Activated T-cell treated with anti-CD3 and anti-CD28 coated beads, Interleukin-2, amount 50 U/mL, for 24 hours (primary cell): ENCODE measurements at places on chromosomes 7 and 10.

DNA sequence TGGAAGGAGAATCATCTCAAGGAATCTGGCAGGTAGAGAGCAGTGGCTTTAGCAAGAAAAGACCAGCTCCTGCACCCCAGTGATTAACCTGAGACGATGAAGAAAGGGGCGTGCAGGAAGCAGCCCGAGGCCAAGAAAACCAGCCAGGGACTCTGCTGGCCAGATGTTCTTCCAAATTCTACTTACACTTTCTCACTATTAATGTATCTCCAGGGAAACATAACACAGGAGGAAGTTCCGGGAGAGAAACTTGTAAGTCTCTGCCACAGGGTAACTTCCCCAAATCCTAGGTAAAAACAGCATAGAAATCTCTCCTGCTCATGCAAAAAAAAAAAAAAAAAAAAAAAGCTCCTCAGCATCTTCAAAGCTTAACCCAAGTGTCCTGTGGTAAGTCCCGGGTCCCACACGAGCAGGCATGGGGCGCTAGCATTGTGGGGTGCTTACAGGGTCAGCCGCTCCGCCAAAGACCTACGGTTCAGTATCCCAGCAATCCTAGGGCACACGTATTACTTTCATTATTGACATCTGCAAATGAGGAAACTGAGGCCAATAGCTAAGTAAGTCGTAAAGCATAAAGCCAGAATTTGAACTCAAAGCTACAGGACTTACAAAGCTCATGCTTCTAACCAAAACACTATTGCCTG lies 97.2 kb upstream of the GNA12 start:
- DNase-seq: no peak

DNA sequence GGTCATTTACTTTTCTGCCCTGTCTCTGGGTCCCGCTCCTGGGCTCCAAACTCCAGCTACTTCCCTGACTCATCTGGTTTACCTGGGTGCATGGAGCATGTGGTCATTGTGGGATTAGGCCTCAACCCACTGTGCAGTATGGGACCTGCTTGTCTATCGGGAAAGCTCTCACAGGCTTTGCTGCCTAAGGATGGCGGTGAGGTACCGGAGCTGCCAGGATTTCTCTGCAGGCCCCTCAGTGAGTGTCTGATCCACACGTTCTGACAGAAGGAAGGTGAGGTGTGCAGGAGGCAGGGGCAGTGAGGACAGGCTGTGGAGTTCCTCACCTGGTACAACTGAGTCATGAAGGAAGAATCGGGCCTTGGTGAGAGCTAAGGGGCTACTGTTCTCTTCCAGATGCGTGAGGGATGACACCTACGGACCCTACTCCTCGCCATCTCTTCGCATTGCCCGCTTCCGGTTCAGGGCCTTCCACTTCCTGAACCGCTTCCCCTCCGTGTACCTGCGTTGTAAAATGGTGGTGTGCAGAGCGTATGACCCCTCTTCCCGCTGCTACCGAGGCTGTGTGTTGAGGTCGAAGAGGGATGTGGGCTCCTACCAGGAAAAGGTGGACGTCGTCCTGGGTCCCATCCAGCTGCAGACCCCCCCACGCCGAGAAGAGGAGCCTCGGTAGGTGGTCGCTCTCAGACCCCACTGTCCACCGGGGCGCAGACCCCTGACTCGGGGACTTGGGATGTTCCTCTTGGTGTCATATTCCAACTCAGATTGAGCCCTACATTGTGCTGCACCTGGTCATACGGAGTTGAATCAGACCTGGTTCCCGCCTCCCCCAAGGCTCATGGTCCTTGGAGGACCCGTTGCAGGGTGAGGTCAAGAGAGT lies 56.7 kb downstream of the C10orf120 start:
- no peak for DNase-seq

DNA sequence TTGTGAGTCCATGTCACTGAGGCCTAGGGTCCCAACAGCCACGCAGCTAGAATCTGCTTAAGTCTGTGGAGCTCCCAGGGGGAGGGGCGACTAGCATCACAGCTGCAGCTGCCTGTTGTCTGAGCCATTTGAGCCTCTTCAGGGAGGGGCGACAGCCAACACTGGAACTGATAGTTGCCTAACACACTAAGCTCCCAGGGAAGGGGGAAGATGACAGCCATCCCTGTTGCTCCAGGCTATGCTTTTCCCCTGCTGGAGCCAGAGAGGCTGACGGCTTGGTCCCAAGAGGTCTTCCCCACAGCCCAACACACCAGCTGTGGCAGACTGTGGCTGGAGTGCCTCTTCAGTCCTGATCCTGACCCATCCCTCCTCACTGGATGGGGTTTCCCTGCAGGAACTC lies 817.5 kb downstream of the NXPH1 start:
- no peak for DNase-seq

- no peak for DNase-seq
These were observed 73.0 kb downstream of the CTBP2 start for GRCh38 chr10:125087191-125087896.

- DNase-seq: no peak
These were observed 620 bp downstream of the BET1 start for GRCh38 chr7:94003446-94004023.

DNA sequence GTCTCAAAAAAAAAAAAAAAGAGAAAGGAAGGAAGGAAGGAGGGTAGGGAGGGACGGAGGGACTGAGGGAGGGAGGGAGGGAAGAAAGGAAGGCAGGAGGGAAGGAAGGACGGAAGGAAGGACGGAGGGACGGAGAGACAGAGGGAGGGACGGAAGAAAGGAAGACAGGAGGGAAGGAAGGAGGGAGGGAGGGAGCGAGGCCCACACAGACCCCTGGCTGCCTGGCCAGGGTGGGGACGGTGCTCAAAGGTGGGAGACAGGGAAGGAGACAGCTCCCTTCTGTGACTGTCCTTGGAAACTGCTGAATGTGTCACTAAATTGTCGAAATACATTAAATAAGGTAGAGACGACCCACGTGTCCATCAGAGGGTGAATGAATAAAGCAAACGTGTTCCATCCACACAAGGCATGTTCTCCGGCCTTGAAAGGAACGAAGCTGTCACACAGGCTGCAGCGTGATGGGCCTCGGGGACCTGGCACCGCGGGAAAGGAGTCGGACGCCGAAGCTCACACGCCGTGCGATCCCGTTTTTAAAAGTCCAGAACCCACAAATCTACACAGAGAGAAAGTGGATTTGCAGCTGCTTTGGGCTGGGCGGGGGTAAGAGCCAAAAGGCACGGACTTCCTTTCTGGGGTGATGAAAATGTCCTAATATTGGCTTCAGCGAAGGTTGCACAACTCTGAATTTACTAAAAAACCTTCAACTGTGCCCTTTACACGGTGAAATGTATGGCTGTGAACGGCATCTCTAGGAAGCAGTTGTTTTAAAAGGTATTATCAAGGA lies 23.3 kb downstream of the ADAP1 start:
- DNase-seq: peak; percentile 22

- DNase-seq: peak; percentile 72
These were observed 16.2 kb downstream of the HSPB1 start for GRCh38 chr7:76318488-76319353.

GRCh38 chr10:13563481-13564445 lies 23.0 kb upstream of the PRPF18 start:
- DNase-seq: no peak

DNA sequence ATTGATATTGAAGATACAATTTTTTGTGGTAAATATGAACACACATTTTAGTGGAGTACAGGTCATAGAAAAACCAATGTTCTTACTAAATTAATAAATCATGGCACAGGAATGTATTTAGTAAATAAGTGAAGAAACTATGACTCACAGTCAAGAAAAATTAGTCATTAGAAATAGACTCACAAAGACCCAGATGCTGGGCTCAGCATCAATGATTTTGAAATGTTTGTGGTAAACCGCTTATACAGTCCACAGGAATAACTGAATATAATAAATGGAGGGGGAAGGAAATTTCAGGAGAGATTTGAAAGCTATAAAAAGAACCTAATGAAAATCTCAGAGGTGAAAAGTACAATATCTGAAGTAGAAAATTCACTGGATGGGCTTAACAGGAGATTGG lies 138.3 kb upstream of the ADCY1 start:
- DNase-seq: no peak

DNA sequence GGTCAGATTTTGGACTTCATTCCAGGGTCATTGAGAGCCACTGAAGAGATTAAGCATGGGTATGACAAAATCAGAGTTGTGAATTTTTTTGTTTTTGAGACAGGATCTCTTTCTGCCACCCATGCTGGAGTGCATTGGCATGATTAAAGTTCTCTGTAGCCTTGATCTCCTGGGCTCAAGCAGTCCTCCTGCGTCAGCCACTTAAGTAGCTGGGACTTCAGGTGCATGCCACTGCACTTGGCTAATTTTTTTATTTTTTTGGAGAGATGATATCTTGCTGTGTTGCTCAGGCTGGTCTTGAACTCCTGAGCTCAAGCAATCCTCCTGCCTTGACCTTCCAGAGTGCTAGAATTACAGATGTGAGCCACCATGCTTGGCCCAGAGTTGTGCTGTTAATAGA lies 52.5 kb upstream of the GLCCI1 start:
- DNase-seq: no peak

- no peak for DNase-seq
These were observed 43.0 kb upstream of the RPA3 start for GRCh38 chr7:7761340-7761973.

DNA sequence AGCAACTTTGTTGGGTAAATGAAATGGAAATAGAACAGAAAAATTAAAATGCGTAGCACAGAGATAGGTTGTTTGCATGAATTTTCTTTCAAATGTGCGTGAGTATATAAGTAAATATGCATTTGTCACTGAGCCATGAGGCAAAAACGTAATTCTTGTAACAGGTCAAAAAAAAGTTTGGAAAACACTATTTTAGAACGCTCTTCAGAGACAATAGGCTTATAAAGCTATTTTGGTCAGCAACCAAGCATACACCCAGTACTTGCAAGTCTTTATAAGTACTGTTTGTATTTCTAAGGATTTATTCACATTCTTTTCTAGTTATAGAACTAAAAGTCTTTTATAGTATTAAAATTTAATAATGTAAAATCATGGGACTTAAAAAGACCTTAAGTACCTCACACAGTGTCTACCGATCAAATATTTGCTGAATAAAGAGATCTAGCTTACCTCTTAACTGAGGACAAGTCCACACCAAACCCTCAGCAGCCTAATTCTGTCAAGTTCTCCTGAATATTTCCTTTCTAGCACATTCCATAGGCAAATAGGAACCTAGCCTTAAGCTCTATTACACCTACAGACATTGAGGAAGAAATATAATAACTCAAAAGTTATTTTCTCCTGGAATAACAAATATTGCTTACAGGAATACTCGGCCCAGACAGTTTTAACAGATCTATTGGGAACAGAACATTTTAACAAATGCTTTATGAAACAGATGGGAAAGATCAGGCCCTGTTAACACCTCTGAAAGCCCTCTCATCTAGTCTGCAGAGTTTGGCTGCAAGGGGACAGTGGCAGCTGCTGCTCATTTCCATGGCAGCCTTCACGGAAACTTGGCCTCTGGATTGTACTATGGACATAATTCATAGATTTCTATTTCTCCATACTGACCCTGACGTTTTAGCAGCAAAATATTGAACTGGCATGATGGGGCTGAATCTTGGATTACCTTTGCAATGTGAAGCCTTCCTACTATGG lies 8.8 kb downstream of the CRPPA start:
- no peak for DNase-seq

DNA sequence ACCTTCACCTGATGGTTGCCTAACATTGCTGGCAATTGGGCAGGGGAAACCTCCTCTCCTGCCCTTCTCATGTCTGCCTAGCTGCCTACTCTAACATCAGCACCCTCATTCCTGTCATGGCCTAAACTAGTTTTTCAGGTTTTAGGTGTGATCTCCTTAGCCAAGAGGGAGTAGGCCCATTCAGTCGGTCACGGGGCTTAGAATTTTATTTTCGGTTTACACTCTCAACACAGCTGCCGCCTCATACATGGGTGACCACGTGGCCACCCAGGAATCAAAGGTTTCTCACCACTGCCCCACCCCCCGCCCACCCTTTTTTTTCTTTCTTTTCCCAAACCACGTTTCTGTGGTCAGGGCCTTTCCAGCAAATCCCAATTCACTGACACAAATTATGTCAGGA lies 97.2 kb downstream of the RALA start:
- no peak for DNase-seq

DNA sequence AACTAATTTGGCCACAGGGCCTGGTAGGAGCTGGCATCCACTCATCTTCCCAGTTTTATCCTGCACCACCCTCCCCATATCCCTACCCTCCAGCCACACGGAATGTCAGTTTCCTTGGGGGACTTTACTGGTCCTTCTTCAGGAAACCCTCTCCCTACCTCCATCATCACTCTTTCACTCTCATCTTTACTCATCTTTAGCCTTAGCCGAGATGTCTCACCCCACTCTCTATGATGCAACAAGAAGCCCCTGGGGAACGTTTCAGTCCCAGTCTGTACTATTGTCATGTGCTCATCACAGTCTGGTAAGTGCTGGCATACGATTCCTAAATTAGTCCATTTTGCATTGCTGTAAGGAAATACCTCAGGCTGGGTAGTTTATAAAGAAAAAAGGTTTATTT lies 34.9 kb upstream of the TMEM248 start:
- DNase-seq: no peak

- DNase-seq: no peak
These were observed 222.5 kb downstream of the AHR start for GRCh38 chr7:17520941-17521340.

GRCh38 chr10:14801723-14802122 lies 27.0 kb upstream of the FAM107B start:
- DNase-seq: no peak

DNA sequence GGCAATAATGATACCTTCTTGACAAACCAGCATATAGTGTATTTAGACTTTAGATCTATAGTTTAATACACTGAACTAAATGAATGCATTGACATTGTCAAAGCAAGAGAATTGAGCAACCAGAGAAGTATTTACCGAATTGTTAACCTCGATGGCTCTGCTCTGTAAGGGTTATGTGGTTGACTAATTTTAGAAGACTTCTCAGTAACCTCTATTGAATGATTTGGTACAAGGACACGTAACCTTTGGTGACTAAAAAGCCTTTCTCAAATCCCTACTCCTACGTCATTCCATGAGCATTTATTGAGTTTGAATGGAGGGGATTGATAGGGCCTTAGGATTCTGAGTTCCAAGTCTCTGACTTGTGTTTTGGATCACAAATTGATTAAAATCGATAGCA lies 67.6 kb downstream of the MDFIC start:
- no peak for DNase-seq

GRCh38 chr7:134888141-134888740 lies 98.1 kb upstream of the AGBL3 start:
- no peak for DNase-seq

GRCh38 chr7:87036985-87037384 lies 22.5 kb downstream of the ELAPOR2 start:
- DNase-seq: no peak

DNA sequence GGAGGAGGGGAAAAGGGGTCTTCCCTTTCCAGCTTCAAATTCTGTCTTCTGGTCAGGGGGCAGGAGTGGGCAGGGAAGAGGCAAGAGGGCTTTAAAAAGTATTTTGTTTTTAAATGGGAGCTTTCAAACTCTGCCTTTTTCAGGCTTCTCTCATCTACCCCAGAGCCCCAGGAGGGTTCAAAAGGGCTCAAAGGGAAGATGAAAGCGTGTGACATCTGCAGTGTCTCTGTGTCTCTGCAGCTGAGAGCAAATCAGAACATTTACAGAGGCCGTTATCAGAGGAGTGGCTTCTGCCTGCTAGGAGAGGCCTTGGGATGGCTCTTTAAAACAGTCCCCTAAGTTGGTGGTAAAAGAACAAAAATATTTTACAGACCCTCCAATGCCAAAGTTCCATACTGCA lies 30.3 kb downstream of the TRIM8 start:
- DNase-seq: no peak
